ENCODE measurements at places on chromosomes 16 and 17.
A peak's percentile ranks its signal among the peaks of the same experiment; 100 is the strongest.

DNA sequence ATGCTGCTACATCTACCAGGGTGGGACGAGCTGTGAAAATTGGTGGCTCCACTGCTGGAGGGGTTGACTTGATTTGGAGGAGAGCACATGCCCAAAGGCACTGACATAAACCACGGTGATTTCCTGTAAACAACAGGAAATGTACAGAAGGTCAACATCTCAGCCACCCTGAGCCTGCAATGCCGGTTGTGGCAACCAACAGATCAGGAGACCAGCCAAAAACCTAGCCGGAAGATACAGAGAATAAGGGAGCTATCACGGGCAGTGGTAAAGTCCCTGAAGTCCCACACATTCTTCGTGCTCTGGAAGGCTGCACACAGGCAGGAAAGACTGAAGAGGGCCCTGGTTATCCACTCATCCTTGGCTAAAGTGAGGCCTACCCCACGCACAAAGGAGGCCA, 56.2 kb downstream of the ADCY9 start:
- DNase-seq: peak; percentile 24

GRCh38 chr17:29594519-29595090, 1.7 kb downstream of the ANKRD13B start:
- DNase-seq: no peak

DNA sequence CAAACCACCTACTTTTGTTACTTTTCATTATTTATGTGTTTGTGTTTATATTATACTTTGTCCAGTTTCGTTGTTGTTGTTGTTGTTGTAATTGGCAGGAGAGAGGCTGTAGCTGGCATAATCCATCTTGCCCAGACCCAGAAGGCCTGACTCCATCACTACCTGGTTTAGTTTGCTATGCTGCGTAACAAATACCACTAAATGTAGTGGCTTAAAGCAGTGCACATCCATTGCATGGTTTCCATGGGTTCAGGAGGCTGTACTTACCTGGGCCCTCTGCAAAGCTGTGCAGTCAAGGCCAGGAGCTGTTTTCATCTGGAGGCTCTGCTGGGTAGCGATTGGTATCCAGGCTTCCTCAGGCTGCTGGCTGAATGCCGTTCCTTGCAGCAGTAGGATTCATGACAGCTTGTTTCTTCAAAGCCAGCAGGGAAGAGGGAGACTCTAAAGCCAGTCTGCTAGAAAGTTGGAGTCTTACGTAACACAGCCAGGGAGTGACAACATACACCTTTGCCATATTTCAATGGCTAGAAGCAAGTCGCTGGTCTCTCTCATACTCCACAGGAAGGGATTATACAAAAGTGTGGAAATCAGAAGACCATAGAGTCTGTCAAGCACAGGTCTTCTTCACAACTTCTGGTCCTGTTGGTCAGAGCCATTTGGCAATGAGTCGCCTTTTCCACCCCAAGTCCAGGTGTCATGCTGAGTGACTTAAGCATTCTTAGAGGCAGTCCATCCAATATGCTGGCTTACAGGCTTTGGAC, 41.1 kb downstream of the TNRC6C start:
- no peak for DNase-seq

DNA sequence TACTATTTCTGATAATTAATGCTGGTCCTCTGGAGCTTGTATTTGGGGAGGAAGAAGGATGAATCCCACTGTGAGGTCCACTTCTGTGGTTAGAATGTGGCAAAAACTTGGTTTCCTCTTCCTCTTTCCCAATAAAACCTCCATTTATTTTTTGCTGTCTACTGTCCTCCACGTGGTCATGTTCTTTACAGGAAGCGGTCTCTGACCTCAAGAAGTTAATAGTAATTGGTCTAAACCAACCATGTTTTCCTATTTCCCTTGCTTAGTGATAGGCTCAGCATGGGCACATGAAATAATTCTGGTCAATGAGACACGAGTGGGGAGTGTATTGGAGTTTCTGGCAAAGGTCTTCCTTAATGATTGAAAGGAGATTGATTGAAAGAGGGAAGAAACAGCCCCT, 33.9 kb downstream of the CHP2 start:
- no peak for DNase-seq

DNA sequence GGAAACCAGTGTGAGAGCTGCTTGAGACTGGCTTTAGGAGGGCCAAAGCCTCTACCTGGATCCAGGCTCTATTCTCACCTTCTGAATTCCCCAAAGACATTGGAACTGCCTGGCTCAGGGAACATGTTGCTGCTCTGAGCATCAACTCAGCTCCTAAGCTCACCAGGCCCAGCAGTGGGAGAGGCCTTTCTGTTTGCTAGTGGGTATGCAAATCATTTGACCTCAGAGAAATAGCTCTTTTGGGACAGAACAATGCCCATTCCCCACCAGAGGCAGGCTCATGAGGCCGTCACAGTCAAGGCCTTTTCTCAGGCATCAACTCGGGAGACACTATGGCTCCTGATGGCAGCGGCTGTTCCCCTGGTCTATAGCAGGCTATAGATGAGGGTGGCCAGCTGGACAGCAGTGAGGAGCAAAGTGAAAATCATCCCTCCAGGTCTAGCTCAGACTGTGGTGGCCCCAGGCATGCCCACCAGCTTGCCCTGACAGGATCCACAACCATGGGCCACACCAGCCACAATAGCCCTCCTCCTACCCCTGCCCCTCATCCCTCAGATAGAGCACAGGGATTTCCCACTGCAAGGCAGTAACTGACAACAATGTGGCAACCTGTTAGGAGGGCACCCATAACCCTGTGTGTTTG, 30.4 kb upstream of the GFOD2 start:
- DNase-seq: no peak

DNA sequence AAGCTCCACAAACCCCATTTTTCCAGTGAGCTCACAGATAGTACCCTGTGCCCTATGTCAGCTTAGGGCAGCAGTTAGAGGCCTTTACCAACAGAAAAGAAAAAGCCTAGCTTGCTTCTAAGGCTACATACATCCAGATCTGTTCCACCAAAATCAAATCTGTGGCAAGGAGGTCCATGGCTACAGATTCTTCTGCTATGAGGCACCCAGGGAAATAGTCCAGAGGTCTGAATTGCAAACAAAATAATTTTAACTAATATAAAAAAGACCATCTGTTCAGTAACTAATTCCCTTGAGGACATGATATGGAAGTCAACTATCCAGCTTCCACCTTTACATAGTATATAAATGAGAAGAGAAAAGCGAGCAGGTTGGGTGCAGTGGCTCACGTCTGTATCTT, 129.3 kb downstream of the PARN start:
- DNase-seq: no peak

- no peak for DNase-seq
Measured at GRCh38 chr17:31013844-31014243, 43.0 kb downstream of the RNF135 start.

GRCh38 chr16:17362183-17362582, 108.6 kb downstream of the XYLT1 start:
- no peak for DNase-seq

- no peak for DNase-seq
Measured at GRCh38 chr17:3514873-3515272, 39.1 kb downstream of the ASPA start.

DNA sequence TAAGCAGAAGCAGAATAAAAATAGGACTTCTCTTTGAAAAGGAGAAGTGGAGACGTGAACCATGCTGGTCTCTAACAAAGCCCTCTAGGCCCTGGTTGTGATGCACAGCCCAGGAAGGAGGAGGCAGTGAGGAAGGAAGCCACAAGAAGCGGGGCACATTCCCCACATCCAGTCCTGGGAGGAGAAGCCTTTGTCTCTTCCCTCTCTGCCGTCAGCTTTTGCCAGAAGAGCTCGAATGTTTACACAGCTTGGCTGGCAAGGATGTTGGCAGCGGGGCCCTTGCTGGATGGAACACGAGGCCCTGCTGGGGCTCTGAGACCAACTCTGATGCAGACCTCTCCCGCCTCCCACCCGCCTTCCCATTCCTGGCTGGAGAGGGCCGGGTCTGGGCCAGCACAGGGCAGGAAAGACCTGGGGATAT, 91.3 kb downstream of the MAF start:
- no peak for DNase-seq

- DNase-seq: no peak
Measured at GRCh38 chr16:11372073-11372828, 27.0 kb downstream of the RMI2 start.

DNA sequence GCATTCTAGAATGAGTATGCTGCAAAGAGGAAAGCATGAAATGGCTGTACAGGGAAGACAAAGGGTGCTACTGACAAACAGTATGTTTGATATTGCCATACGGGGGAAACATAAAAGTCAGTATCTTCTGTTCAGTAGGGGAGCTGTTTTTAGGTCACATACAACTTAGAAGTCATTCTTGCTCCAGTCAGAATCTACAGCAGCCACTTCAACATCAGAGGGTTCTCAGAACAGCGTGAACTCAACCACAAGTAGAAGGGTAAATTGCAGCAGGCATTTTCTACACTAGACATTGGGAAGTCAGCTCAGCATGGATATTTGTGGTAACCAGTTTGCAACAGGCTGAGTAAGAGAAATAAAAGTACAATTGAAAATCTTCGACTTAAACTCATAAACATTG, 1241.8 kb upstream of the GOT2 start:
- no peak for DNase-seq

- DNase-seq: no peak
Measured at GRCh38 chr17:50183421-50183994, 17.7 kb downstream of the SGCA start.

- no peak for DNase-seq
Measured at GRCh38 chr16:87044032-87044382, 273.2 kb downstream of the C16orf95 start.

DNA sequence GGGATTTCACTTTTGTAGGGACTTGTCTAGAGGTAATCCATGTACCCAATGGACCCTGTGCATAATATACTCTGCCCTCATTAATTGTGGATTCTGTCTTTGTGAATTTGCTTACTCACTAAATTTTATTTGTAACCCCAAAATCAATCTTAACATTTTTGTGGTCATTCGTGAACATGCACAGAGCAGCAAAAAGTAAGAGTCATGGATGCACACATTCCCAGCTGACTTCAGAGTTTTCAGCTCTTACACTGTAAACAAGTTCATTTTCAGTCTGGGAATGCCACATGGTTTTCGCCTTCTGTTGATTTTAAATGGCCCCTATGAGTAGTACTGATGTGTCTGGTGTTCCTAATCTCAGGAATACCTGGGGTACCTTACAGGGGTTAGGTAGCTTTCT, 24.3 kb downstream of the TAC4 start:
- DNase-seq: no peak

DNA sequence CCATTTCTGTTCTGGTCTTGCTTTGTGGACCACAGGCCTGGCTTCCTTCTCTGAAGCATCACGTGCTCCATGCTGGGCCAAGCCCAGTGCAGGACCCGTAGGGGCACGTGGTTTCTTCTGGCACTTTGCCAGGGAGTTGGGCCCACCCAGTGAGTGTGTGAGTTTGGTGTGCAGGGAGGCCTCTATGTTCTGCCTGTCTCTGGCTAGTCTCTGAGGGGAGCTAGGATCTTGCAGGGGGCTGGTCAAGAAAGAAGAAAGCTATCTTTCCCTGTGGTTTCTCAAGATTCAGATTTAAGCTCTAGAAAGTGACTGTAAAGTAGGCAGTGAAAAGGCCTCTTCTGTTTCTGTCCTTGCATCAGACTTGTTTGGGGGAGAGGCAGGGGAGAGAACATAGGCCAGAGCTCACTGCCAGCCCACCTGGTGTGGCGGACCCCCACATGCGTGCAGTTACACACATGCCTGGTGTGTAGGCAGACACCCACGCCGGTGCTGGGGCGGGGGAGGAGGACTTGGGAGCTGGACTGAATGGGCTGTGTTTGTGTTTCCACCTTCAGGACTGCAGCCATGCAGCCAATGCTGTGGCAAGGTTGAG, 11.8 kb downstream of the LASP1 start:
- no peak for DNase-seq

GRCh38 chr17:64635647-64636305, 26.3 kb downstream of the SMURF2 start:
- no peak for DNase-seq

GRCh38 chr17:68734187-68734900, 133.2 kb upstream of the FAM20A start:
- no peak for DNase-seq

GRCh38 chr17:80943346-80944145, 48.1 kb upstream of the CHMP6 start:
- DNase-seq: no peak

GRCh38 chr16:58198803-58199411, 1.0 kb upstream of the CSNK2A2 start:
- no peak for DNase-seq

GRCh38 chr16:13791095-13791494, 128.9 kb upstream of the ERCC4 start:
- no peak for DNase-seq

- peak; percentile 92 for DNase-seq
Measured at GRCh38 chr17:17849147-17849820, 12.5 kb upstream of the SREBF1 start.

DNA sequence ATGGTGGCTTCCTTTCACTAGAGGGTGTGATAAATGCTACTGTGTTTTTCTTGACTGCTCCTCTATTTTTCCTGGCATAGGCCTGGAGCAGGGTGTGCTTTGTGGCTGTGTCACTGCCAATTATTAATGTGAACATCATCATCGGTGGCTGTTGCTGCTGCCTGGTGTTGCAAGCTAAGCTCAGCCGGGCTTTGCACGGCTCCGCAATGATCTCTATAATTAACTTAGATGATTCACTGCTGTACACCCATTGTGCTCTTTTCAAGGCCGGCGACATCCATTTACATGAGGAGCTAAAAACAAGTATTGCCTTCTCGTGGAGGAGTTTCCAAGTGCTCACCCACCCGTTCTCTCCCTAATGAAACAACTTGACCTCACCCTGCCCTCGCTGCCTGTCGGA, 160.1 kb upstream of the IRX3 start:
- no peak for DNase-seq

GRCh38 chr16:52676959-52677358, 130.0 kb upstream of the TOX3 start:
- DNase-seq: no peak

- DNase-seq: no peak
Measured at GRCh38 chr16:77662246-77662645, 60.1 kb upstream of the NUDT7 start.

- no peak for DNase-seq
Measured at GRCh38 chr17:38324141-38324697, 19.5 kb downstream of the GPR179 start.

- DNase-seq: no peak
Measured at GRCh38 chr16:75265911-75266701, 14.7 kb upstream of the BCAR1 start.

DNA sequence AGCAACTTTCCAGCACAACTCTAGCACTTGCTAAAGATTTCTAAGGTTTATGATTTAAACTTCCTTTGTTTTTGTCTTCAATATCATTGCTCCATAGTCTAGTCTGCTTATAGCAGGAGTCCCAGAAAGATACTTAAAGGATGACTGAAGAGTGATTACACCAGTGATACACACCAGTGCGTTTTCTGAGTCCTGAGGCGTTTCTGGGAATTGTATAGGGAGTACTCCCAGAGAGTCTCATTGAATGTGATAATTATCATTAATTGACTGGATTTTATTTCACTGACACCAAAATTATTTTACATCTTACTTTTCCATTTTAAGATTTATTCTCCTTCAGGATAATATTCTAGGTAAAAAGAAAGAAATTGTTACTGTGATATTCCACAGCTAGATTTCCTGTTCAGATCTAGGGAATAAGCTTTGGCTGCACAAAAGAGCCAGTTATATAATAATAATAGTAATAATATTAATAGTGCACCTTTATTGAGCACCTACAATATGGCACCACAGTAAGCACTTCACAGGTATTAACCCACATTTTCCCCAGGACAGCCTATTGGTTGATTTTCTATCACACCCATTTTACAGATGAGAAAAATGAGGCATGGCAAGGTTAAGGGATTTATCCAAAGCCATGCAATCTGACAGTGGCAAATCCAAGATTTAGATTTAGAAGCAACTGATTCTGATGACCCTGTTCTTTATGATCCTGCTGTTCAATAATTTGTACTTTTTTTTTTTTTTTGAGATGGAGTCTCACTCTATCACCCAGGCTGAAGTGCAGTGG, 62.6 kb downstream of the IRX5 start:
- no peak for DNase-seq

Data from CD4-positive, alpha-beta T cell treated with Interleukin-4 for 4 hours (primary cell).